ENCODE measurements at places on chromosomes 1 and 21. TPM values are rescaled to one million over a fixed set of nuclear protein-coding genes. Genes with fewer than 3 reads are reported as not detected.

Gene LAMB3
- total RNA-seq = 22.9 TPM

Gene CD5L
- total RNA-seq = not detected

Gene KRTAP12-2
- not detected for total RNA-seq

Gene RBBP4
- 72.0 TPM for total RNA-seq

Gene TSTD1
- 0.48 TPM for total RNA-seq

Gene KRTAP10-2
- total RNA-seq = not detected

Gene TNFRSF18
- total RNA-seq = 0.09 TPM

Gene LCE2B
- not detected for total RNA-seq

Gene FMN2
- total RNA-seq = 3.2 TPM

Gene FCRL6
- total RNA-seq = not detected

Gene RUNX3
- total RNA-seq = 4.8 TPM

Gene SLC35F3
- 5.3 TPM for total RNA-seq

Gene PRMT6
- total RNA-seq = not detected

Gene SELENON
- total RNA-seq = 64.5 TPM

Gene RYR2
- 0.03 TPM for total RNA-seq

Gene BRINP3
- not detected for total RNA-seq

Gene CTNNBIP1
- total RNA-seq = 9.5 TPM

Gene KCNE2
- not detected for total RNA-seq

Gene PAQR6
- total RNA-seq = 4.6 TPM

Gene GSTM1
- not detected for total RNA-seq

Gene CYYR1
- total RNA-seq = not detected

Gene TIAM1
- 1.0 TPM for total RNA-seq

Gene SPAG17
- total RNA-seq = not detected

Gene S100A5
- 1.1 TPM for total RNA-seq

Gene ANKRD35
- total RNA-seq = not detected

Gene MCOLN2
- 1.9 TPM for total RNA-seq

Gene GJA4
- total RNA-seq = not detected

Gene RAB13
- total RNA-seq = 134 TPM

Gene FCGR3A
- not detected for total RNA-seq

Gene OR2T10
- total RNA-seq = not detected

Gene FNDC10
- 8.6 TPM for total RNA-seq

Gene MATN1
- total RNA-seq = 0.02 TPM

Gene C8B
- total RNA-seq = not detected

Gene ROR1
- 8.6 TPM for total RNA-seq

Gene AMY1C
- not detected for total RNA-seq

Gene RSPH1
- 0.66 TPM for total RNA-seq

Gene CATSPERE
- total RNA-seq = 0.09 TPM

Gene TRIM33
- total RNA-seq = 9.6 TPM

Gene OR2G6
- total RNA-seq = not detected

Gene SPRR4
- not detected for total RNA-seq

Gene DPT
- total RNA-seq = not detected

Gene TCHHL1
- total RNA-seq = not detected

Gene NECTIN4
- total RNA-seq = 1.9 TPM

Gene ATP1B1
- 180 TPM for total RNA-seq

Gene C1orf87
- not detected for total RNA-seq

Gene SPATA17
- total RNA-seq = 2.1 TPM

Gene YY1AP1
- 44.1 TPM for total RNA-seq

Gene AIM2
- total RNA-seq = not detected

Gene DNASE2B
- total RNA-seq = not detected

Gene F13B
- 0.08 TPM for total RNA-seq

Gene ARHGEF16
- total RNA-seq = 5.2 TPM

Gene DENND2C
- total RNA-seq = 0.40 TPM

Gene SPATA46
- total RNA-seq = not detected

Gene PRELP
- total RNA-seq = not detected

Gene FAAH
- total RNA-seq = 1.1 TPM

Gene ARTN
- total RNA-seq = 0.33 TPM

Gene ARL8A
- total RNA-seq = 43.5 TPM

Gene PROK1
- total RNA-seq = not detected

Gene CSF3R
- total RNA-seq = not detected

Gene TMEM200B
- total RNA-seq = 0.10 TPM
